ENCODE measurements at places on chromosomes 3 and 15.

DNA sequence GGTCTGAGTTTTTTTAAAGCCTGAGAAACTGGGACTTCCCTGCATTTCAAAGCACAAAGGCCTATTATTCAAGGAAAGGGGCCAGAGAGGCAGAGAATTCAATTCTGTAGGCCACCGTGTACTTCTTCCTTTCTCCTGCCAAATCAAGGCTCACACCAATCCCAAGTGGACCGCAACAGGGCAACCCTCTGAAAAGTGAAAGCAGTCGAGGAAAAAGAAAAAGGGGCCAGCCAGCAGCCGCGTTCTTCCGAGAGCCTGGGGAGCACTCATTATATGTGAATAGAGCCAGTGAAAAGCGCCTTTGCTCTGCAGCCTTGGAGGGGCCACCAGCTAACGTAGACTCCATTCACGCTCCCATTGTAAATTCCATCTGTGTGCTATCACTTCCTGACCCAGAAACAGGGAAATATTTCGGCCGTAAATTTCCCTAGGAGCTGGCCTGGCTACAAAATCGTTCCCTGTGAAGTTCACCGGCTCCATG lies 45.9 kb upstream of the THUMPD3 start:
- no peak for DNase-seq

GRCh38 chr3:159645874-159646273 lies 342.8 kb upstream of the IL12A start:
- DNase-seq, result no peak

- no peak for DNase-seq
These were observed 5.8 kb upstream of the DBR1 start for GRCh38 chr3:138180375-138181029.

DNA sequence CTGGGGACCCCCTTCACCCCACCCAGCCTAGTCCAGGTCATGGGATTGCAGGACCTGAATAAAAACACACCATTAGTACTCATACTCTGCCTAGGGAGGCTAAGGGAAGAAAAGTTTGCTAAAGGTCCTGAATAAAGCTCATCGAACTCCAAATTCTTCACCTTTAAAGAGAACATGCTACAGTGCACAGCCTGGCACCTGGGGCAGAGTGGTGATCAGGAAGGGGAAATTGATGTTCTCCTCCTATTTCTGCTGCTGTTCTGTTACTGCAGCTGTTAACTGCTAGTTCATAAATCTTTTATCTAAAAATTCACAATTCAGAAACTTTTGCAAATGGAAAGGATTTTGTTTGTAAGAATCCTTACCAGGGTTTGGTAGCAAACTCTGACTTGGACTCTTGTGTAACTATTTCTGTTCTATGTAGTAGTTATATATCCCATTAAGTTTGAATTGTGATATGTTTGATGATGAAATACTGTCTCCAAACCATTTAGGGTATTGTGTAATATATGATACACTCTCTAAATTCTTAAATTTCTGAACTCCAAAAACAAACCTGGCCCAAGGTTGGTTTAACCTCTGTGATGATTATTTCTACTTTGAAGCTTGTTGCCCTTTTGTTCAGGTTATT lies 27.9 kb downstream of the MCTP2 start:
- DNase-seq, result no peak

GRCh38 chr15:43423793-43424192 lies 52.9 kb downstream of the TUBGCP4 start:
- DNase-seq, result no peak
